ENCODE measurements at places on chromosomes 6 and 20.

DNA sequence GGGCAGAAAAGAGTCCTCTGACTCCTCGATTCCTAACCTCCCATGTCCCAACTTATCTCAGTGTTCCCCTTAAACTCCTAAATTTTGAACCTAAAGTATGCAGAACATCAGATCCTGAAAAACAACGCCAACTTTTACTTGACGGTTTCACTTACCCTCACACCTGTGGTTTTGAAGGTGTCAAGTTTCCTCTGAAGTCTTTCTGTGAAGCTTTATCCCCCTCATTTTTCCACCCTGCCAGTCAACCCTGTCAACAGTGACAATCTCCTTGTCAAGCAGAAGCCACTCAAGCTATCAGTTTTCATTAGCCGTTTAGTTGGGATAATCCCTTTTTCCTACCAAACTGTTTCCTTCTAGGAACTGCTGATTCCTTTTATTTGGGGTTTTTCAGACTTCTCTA lies 245.4 kb upstream of the PREP start:
- no peak for DNase-seq

GRCh38 chr6:12661432-12662089 lies 55.0 kb upstream of the PHACTR1 start:
- DNase-seq: no peak

DNA sequence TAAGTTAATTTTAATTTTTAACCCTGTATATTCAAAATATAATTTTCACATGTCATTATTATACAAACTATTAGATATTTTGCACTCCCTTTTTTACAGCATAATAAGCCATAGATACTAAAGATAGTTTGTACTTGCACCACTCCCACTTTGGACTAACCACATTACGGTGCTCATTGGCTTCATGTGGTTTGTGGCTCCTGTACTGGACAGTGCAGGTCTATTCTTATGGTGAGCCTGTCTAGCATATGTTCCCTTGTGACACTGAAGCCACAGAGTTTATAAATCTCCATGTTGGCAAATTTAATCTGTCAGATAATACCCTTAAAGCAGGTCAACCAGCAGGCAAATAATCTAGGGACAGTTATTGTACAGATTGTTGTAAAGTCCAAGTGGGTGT lies 354.4 kb upstream of the KCNQ5 start:
- no peak for DNase-seq

- DNase-seq: peak; percentile 16
Observed at GRCh38 chr6:2760882-2761842, 4.0 kb upstream of the WRNIP1 start.

DNA sequence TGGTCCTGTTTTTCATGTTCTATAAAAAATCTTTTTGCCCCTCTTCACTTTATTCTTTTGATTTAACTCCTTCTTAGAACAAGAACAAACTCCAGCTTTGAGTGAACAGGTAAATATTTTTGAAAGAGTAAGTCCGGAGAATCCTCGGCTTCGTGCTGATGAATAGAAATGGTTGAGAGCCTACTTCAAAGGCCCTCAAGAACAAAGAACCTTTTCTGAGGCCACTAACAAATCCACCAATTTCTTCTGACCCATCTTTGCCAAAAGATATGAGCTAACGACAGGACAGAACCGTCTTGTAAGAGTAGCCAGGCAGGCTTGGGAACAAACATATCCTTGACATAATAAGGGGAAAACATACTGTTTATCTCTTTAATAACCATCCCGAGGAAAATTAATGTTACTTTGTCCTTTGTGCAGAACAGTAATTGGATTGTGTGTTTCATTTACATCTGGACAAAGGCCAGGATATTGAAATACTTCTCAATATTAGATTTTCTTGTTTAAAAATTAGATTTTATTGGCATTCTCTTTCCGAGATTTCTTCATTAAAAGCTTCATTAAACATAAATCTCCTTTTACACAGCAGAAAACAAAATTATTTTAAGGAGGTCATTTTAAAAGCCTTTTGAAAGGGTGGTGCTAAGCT lies 52.9 kb downstream of the NOX3 start:
- DNase-seq: no peak

DNA sequence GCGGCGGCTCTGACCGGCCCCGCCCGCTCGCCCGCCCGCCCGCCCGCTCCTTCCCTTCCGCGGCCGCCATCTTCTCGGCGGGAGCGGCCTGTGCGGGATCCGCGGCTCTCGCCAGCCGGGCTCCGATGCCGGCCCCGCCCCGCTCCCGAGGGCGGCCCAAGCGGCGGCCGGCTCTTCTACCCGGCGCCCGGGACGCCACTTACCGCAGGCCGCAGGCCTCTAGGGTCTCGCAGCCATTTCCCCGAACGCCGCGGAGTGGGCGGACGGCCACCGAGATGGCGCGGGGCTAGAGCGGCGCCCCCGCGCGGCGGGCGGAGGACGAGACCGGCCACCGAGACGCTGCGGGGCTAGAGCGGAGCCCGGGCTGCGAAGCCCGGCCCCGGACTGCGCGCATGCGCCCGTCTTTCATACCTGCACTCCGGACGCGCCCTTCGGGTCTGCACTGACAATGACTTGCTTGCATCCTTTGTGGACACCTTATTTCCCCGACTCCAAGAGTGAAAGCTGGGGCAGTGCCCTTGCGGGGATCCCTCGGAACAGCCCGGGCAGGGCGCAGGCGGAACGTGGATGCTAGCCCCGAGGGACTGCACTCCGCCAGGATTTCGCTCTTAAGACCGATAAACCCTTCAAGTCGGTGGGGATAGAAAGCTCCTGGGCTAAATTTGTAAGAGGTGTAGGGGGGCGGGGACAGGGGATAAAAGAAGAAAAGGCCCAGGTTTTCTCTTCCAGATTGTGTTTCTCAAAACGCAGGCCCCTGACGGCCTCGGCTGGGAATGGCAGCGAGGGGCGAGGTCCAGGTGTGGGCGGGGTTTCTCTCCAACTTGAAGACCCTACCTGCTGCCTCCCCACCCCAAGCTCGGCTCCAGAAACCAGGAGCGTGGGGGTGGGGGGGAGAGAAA lies at the start of gene DIDO1:
Gene DIDO1 (minus strand): TSS at position 277 of the 899 bp plus-strand sequence.
- peak; percentile 95 for DNase-seq

- DNase-seq: no peak
Observed at GRCh38 chr6:154462425-154462824, 48.1 kb downstream of the CNKSR3 start.

DNA sequence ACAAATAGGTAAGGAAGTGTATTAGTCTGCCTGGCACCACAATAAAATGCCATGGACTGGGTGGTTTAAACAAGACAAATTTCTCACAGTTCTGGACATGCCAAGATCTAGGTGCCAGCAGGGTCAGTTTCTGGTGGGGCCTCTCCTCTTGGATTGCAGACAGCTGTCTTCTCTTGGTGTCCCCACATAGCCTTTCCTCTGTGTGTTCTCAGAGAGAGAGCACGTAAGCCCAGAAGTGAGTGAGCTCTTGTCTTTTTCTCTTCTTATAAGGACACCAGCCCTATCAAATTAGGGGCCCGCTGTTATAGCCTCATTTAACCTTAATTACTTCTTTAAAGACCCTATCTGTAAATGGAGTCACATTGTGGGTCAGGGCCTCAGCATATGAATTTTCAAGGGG lies 28.3 kb downstream of the SMPDL3A start:
- DNase-seq: no peak

- DNase-seq: no peak
Observed at GRCh38 chr6:127980996-127981395, 80.1 kb upstream of the THEMIS start.

GRCh38 chr20:47455133-47456040 lies 46.3 kb upstream of the NCOA3 start:
- no peak for DNase-seq

- DNase-seq: no peak
Observed at GRCh38 chr20:22686097-22686496, 101.7 kb upstream of the FOXA2 start.

DNA sequence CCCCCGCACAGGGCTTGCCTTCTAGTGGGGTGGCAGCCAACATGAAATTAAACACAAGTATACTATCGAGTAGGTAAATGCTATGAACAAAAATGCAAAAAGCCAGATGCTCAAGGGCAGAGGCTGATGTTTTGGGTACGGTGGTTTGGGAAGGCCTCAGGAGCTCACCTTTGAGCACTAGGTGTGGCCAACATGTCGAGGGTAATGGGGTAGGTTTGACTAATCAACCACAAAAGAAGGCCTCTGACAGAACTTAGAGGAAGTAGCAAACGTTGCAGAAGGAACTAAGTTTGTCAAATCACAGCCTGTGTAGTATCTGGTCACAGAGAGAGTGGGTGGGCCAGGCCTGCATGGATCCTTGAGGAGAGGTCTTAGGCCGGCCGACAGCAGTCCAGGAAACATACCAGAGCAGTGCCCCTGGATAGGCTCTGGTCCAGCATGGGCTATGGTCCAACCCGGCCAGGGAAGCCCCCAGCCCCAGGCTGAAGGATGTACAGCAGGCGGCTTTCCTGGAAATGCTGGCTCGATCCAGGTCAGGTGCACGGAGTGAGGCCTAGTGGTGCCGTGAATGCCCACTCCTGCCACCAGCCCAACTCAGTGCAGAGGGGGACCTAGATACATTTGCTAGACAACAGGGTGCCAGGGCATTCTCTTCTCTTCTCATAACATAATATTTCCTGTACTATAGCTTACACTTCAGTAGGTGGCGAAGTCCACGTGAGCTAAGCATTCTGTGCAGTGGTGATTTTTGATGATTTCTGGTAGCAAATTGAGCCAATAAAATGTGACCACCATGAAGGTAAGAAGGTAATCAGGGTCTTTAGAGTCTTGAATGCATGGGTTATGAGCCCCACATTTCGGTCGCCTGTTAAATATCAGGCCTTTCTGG lies 56.3 kb upstream of the CD93 start:
- no peak for DNase-seq

DNA sequence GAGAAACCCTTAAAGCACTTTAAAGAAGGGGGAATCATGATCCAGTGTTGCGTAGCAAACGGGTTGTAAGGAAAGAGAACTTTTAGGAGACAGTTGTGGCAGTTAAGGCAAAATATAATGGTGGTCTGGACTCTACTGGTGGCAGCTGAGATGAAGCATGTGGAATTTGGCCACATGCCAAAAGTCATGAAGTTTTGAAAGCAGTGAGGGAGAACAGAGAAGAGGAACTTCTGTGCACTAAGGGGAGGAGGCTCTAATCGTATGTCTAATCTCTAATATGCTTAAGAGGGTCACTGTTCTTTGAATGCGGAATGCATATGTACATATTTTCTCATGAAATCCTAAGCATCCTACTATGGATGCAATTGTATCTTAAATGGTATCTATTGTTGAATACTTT lies 91.5 kb downstream of the RIMS1 start:
- DNase-seq: no peak

GRCh38 chr20:2227861-2228260 lies 67.9 kb upstream of the TGM3 start:
- DNase-seq: no peak

DNA sequence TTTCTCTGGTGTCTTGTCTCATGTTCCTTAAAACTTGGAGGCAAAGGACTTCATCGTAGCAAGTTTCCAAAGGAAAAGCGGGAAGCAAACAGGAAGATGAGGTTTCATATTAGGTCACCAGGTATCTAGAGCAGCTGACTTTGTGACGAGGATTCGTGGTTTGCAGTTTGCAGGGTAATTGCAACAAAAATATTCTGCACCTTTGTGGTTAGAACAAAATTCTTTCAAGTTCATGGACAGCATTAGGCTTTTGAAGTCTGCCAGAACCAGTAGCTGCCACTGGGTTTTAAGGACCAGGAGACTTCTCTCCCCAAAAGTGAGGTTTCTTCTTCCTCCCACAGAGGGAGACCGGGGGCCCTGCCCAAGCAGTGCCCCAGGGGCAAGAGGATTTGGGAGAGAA lies 63.4 kb downstream of the RPP40 start:
- no peak for DNase-seq

- DNase-seq: no peak
Observed at GRCh38 chr6:146887447-146888077, 288.8 kb downstream of the ADGB start.

GRCh38 chr20:41151134-41151869 lies 14.0 kb downstream of the PLCG1 start:
- DNase-seq: no peak

DNA sequence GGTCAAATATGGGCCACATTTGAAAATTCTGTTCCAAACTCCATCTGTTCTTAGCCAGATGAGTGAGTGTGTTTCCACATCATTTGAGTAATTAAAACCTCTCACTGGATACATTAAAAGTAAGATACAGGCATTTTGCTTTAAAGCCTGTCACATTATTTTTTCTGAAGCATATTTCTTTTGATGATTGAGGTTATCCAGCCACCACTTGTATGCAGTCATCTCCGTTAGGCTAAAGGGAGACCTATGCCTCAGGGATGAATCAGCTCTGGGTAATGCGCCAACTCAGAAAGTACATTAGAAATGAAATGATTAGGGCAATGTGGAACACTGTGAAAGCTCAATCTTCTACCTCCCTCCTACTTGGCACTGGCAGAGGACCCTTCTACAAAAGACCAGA lies 90.7 kb downstream of the SNAP25 start:
- DNase-seq: no peak

- DNase-seq: no peak
Observed at GRCh38 chr20:39646874-39647413, 684.8 kb downstream of the DHX35 start.

- peak; percentile 15 for DNase-seq
Observed at GRCh38 chr6:27139756-27140579, 107.5 kb upstream of the PRSS16 start.

- DNase-seq: no peak
Observed at GRCh38 chr6:38420207-38420606, 219.5 kb downstream of the BTBD9 start.

DNA sequence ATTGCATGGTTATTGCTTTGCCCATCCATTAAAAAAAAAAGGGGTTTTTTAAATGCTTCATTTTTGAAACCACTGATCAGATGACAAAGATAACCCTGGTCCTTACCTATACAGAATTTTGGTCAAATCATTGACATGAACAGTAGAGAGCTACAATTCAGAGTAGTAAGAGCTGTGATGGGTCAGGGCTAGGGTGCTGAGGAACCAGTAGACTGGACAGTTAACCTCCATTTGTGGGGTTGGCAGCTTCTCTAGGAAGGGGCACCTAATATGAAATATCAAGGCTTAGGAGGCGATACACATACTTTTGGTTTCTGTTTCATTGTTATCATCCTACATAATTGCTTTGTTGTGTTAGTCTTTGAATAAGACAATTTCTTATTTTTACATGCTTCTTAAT lies 55.1 kb downstream of the ORC3 start:
- no peak for DNase-seq

DNA sequence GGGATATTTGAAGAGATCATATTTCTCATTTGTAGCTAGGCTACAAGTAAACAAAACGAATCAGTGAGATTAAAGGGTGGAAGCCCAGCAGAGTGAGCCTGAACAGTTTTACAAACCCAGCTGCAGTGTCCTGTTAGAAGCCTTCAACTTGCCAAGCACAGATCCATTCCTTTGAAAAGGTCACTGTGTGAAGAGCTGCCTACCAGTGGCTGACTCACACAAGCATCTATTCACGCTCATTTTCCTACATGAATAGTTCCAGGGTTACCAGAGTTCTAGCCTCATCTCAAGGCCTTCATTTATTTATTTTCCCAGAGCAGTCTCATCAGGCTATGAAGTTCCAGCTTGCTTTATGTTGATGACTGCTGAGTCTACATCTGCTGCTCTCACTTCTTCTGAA lies 25.7 kb upstream of the MLIP start:
- no peak for DNase-seq
